ENCODE measurements at places on chromosomes 13 and 19.

DNA sequence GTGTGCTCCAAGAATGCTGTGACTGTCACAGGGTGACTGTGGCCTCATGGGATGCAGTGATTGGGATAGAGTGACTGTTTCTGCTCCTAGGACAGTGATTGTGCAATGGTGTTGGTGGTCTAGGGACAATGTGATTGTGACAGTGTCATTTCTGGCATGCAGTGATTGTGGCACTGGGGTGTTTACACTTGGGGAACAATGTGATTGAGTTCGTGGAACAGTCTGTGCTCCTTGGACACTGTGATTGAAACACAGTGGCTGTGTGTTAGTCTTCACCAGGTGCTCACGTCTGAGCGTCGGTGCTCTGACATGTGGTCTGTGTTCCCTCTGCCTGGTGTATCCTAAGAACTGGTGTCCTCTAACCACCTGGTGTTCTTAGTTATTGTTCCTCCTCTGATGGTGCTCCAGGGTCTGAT is 1.7 kb downstream of the PDE4A start:
- no peak for DNase-seq

DNA sequence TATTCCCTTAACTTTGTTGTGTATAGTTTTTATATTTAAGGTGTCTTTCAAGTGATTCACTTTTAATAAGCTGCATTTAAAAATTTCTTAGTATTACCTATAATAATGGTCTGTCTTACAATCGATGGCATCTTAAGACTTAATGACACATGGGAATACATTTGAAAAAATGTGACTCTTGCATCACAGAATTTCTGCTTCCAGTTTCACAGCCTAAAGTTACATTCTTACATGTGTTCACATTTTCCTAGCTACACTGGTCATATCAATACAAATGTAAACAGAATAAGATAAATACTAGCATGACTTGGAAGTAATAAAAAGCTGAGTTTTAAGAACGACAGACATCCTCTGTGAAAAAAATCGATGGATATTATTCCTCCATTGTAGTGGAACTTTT is 1597.1 kb upstream of the MIR17HG start:
- DNase-seq = no peak

DNA sequence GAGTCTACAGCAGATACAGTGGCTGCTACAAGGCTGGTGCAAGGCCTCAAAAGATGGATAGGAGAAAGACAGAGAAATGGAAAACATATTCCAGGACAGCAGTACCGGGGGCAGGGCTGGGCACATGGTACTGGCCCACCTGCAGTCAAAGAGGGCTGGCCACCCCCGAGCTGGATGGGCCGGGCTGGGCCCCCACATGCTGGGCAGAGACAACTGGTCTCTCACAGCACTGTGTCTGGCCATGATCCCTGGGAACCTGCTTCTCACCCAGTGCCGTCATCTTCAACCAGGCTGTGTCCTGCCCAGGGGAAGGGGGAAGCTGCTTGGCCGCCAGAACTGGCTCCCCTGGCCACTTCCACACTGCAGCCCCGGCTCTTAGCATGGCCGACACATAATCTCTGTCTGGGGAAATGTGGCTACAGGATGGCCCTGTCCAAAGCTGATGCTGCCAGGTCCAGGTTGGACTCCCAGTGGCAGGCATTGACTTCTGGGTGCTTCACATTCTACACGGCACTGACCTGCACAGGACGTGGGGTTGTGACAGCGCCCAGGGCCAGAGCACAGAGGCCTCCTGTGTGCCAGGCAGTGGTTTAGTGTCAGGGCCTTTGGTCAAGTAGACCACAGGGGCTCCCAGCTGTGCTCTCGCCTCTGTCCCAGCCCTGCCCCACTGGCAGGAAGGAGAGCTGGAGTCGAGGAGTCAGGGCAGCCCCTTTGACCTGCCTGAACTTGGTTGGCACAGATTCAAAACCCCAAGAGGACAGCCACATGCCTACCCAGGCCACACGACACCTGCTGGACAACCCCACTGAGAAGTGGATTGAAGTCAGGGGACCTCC is 21.7 kb downstream of the PEPD start:
- no peak for DNase-seq

- DNase-seq = no peak
Measured at GRCh38 chr19:29565171-29565570, 39.4 kb downstream of the VSTM2B start.

GRCh38 chr13:26584713-26585112 is 27.2 kb downstream of the WASF3 start:
- DNase-seq = no peak

GRCh38 chr19:58372311-58373133 is 8.3 kb downstream of the ZNF837 start:
- DNase-seq = no peak

DNA sequence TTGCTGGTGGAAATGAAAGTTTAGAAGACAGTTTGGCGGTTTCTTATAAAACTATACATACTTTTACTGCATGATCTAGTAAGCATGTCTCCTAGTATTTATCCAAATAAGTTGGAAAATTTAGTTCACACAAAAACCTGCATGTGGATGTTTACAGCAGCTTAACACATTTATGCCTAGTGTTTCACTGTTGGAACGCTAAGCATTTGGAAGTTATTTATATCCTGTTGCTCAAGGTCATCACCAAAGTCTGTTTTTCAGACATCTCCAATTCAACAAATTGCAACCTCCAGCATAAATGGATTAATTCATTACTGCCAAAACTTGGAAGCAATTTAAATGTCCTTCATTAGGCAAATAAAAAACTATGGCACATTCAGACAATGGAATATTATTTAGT is 461.8 kb downstream of the SUCLA2 start:
- DNase-seq = no peak

GRCh38 chr13:113170511-113170910 is 12.1 kb downstream of the PROZ start:
- DNase-seq = no peak

- no peak for DNase-seq
Measured at GRCh38 chr19:19443283-19443682, 37.8 kb downstream of the GATAD2A start.

- no peak for DNase-seq
Measured at GRCh38 chr13:73960474-73960873, 173.7 kb downstream of the KLF12 start.

- no peak for DNase-seq
Measured at GRCh38 chr13:65468628-65469027, 1761.5 kb downstream of the PCDH9 start.

GRCh38 chr13:110283736-110284517 is 23.0 kb downstream of the COL4A1 start:
- no peak for DNase-seq

- DNase-seq = peak; percentile 1
Measured at GRCh38 chr13:77751513-77752456, 54.3 kb downstream of the SLAIN1 start.

DNA sequence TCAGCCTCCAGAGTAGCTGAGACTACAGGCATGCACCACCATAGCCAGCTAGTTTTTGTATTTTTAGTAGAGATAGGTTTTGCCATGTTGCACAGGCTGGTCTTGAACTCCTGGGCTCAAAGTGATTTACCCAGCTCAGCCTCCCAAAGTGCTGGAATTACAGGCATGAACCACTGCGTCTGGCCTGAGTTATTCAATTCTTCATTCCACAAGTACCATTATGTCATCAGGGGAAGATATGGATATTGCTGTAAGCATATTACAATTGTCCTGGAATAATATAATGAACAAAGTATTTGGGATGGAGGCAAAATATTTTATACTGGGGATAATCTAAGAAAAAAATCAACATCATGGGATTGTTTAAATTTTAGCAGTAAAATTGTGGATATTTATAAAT is 646.0 kb upstream of the SLITRK6 start:
- no peak for DNase-seq

GRCh38 chr13:34414616-34415015 is 527.5 kb upstream of the NBEA start:
- no peak for DNase-seq

- no peak for DNase-seq
Measured at GRCh38 chr13:108993346-108993745, 363.9 kb downstream of the MYO16 start.

DNA sequence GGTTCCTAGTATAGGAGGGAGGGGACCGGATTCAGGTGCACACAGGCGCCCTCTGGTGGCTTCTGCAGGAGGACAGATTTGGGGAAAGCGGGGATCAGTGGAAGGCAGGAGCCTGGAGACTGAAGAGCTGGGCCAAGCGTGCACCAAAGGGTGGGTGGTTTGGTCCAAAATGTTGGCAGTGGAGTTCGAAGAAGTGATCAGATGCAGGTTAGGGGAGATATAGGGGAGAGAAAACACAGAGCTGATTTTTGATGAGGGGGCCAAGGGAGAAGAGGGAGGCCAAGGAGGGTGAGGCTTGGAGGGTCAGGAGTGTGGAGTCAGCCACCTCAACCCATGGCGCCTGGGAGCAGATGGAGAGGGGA is 6.8 kb upstream of the CARM1 start:
- DNase-seq = peak; percentile 72

All from effector CD8-positive, alpha-beta T cell (primary cell).